ENCODE measurements at places on chromosomes 6 and 20.

GRCh38 chr6:166760288-166760687, 133.2 kb upstream of the RPS6KA2 start:
- no peak overlapping the region for H3K27ac ChIP-seq
- no peaks in the 10 kb centered on the region for H3K36me3 ChIP-seq
- peak; percentile 97 for ATAC-seq
- H3K27me3 ChIP-seq = peaks cover 6% of the 10 kb centered on the region
- H3K4me3 ChIP-seq = peak overlapping the region; percentile 51

- no peak for ATAC-seq
- no peak overlapping the region for H3K27ac ChIP-seq
- H3K4me1 ChIP-seq = no peaks in the 10 kb centered on the region
- no peaks in the 10 kb centered on the region for H3K36me3 ChIP-seq
- no peaks in the 10 kb centered on the region for H3K27me3 ChIP-seq
- H3K4me3 ChIP-seq = no peak overlapping the region
Observed at GRCh38 chr20:44714102-44714700, 968 bp upstream of the CCN5 start.

GRCh38 chr6:53585208-53585900, 40.5 kb upstream of the GCLC start:
- peak overlapping the region; percentile 4 for H3K4me3 ChIP-seq
- H3K27me3 ChIP-seq = peaks cover 3% of the 10 kb centered on the region
- H3K4me1 ChIP-seq = peaks cover 8% of the 10 kb centered on the region
- no peak for ATAC-seq
- peak overlapping the region; percentile 1 for H3K27ac ChIP-seq
- no peaks in the 10 kb centered on the region for H3K36me3 ChIP-seq

- no peaks in the 10 kb centered on the region for H3K4me1 ChIP-seq
- no peak overlapping the region for H3K27ac ChIP-seq
- no peak for ATAC-seq
- no peaks in the 10 kb centered on the region for H3K27me3 ChIP-seq
- no peaks in the 10 kb centered on the region for H3K36me3 ChIP-seq
- no peak overlapping the region for H3K4me3 ChIP-seq
Observed at GRCh38 chr6:93165850-93166430, 253.4 kb downstream of the EPHA7 start.

- no peak overlapping the region for H3K4me3 ChIP-seq
- no peak for ATAC-seq
- H3K27me3 ChIP-seq = no peaks in the 10 kb centered on the region
- no peak overlapping the region for H3K27ac ChIP-seq
- H3K36me3 ChIP-seq = no peaks in the 10 kb centered on the region
Observed at GRCh38 chr20:826695-827323, 6.7 kb upstream of the FAM110A start.

GRCh38 chr6:30357678-30358540, 13.0 kb downstream of the RPP21 start:
- H3K36me3 ChIP-seq = no peaks in the 10 kb centered on the region
- H3K27ac ChIP-seq = no peak overlapping the region
- peak overlapping the region; percentile 80 for H3K4me3 ChIP-seq
- H3K4me1 ChIP-seq = peaks cover 6% of the 10 kb centered on the region
- peaks cover 64% of the 10 kb centered on the region for H3K27me3 ChIP-seq

DNA sequence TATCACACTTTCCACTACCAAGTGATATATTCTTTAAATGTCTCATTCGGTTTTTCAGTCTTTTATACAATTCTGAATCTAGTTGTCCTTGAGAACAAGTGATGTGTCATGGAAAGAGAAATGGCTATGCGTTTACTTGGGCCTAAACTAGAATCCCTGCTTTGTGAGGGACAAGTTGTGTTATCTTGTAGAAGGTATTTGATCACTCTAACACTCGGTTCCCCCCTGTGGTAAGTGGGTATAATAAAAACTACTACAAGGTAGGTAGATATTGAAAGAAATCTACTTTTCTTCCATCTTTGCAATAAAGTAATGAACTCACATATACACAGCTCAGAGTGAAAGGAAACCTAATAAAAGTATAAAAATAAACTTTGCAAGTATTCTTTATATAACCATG, 108.9 kb downstream of the MANEA start:
- no peaks in the 10 kb centered on the region for H3K36me3 ChIP-seq
- peaks cover 7% of the 10 kb centered on the region for H3K4me1 ChIP-seq
- no peak for ATAC-seq
- no peak overlapping the region for H3K27ac ChIP-seq

- no peak for ATAC-seq
- H3K36me3 ChIP-seq = no peaks in the 10 kb centered on the region
- peaks cover 17% of the 10 kb centered on the region for H3K27me3 ChIP-seq
- H3K27ac ChIP-seq = no peak overlapping the region
Observed at GRCh38 chr6:154458565-154459470, 51.7 kb downstream of the CNKSR3 start.

- no peaks in the 10 kb centered on the region for H3K36me3 ChIP-seq
- H3K4me3 ChIP-seq = no peak overlapping the region
- ATAC-seq = no peak
Observed at GRCh38 chr6:116883005-116883404, 6.0 kb downstream of the RFX6 start.

DNA sequence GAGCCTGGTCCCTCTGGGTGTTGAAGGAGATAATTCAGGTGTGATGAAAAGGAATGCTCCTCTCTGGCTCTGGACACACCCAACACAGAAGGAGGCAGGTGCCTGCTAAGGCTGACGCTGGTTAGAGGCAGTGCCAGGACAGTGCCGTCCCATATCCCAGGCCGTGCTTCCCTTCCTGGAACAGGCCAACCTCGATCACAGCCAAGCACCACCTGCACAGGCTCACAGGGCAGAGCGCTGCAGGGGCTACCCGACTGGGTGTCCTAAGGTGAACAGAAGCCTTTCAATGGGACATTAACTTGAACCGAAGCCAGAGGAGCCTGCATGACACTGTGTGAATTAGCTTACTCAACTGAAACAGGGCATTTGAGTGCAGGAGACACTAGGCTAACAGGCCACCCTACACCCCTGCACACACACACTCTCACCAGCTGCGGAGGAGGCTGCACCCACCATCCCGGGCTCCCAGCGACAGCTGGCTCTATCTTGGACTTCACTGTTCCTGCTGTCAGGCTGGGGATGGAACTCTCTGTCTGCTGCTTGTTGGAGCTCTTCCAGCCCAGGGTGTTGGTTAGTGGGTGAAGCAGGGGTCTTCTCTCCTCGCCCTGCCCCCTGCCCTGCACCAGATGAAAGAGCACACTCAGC, 347.2 kb downstream of the TAF4 start:
- no peaks in the 10 kb centered on the region for H3K4me1 ChIP-seq
- no peak for ATAC-seq
- no peak overlapping the region for H3K4me3 ChIP-seq
- H3K27me3 ChIP-seq = no peaks in the 10 kb centered on the region
- no peak overlapping the region for H3K27ac ChIP-seq

DNA sequence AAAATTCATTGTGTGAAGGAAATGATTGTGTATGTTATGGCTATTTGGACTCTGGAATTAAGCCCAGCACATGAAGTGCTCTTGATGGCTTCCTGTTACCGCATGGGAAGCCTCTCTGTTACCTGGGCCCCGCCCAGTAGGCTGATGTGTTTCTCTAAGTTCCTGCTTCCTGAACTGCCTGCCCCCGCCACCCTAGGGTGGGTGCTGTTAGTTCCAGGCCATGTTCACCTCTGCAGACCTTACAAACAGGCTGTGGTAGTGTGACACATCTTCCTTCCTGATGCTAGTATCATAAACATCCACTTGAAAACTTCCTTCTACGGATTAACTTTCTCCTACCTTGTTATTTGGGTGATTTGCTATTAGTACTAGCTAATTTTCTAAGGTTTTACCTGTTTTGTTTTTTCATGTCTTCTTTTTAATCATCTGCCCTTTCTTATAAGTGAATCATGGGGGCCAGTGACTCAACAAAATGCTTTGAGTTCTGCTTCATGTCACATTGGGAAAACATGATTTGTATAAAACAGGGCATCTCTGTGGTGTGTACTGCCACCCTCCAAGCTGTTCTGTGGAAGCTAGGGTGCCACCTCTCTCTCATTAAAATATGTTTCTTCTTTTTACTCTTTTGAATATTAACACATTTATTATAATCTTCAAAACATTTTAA, 40.6 kb downstream of the SH3BGRL2 start:
- ATAC-seq = peak; percentile 89
- no peaks in the 10 kb centered on the region for H3K27me3 ChIP-seq
- no peaks in the 10 kb centered on the region for H3K36me3 ChIP-seq
- H3K4me1 ChIP-seq = peaks cover 14% of the 10 kb centered on the region
- H3K27ac ChIP-seq = peak overlapping the region; percentile 85

DNA sequence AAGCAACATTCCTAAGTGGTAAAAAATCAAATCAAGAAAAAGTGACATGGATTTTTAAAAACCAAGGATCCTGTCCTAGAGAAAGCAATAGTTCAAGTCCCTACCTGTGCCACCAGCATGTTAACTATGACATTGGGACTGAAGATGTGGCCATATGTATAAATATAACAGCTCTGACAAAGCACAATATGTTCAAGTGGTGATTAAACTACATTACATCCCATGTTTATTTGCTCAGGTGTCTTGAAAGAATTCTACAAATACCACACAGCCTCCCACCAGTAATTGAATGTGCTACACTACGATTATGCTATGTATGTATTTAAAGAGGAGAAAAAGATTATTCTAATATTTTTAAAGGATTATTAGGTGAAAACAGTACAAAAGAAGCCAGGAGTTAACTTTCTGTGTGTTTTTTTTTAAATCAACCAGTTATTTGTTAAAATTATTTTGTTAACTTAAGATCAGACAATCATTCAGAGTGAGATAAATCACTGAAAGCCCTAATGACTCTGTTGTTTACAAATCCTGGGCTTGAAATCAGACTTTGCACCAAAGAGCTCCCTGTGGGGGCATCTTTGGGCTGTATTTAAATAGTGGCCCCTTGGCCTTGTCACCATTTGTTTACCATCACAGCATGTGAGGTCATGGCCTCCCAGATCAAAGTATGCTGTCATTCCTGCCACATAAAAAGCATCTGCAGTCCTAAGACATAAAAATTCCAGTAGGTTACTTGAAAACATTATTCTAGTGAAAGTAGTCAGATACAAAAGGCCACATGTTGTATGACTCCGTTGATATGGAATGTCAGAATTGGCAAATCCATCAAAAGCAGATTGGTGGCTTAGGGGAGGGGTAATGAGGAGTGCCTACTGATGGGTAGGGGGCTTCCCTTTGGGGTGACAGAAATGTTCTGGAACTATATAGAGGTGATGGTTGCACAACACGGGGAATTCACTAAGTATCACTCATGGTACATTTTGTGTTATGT, 17.1 kb downstream of the TTLL2 start:
- no peaks in the 10 kb centered on the region for H3K4me1 ChIP-seq
- ATAC-seq = no peak
- no peak overlapping the region for H3K27ac ChIP-seq
- no peaks in the 10 kb centered on the region for H3K36me3 ChIP-seq
- H3K27me3 ChIP-seq = no peaks in the 10 kb centered on the region
- H3K4me3 ChIP-seq = no peak overlapping the region

DNA sequence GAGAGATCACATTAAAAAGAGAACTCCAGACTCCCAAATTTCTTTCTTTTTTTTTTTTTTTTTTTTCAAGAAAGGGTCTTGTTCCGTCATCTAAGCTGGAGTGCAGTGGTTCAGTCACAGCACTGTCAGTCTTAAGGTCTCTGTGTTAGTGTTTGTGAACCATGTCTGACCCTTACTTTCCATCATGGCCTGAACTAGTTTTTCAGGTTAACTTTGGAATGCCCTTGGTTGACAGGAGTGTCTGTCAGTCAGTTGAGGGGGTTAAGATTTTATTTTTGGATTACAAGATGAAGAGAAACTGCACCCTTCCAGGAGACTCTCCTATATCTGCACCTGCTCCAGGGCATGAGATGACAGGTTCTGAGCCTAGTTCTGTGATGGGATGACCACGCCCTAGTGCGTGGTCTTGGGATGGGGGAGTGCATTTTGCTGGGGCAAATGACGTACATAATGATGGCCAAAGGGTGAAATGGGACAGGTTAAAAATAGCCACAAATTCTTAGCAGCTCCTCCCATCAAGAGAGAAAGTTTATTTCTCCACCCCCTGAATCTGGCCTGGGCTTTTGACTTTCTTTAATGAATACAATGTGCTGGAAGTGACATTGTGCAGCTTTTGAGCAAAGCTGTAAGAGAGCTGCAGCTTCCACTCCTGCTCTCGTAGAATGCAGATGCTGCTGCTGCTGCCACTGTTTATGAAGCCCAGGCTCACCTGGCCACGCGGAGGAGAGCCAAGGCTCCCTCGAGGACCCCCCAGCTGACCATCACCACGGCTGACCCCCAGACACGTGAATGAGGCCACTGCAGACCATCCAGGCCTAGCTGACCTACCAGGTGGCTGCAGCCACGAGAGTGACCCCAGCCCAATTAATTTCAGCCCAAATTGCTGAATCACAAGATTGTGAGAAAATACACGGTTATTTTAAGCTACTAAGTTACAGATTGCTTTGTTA, 29.7 kb upstream of the FAM50B start:
- no peaks in the 10 kb centered on the region for H3K27me3 ChIP-seq
- no peak overlapping the region for H3K4me3 ChIP-seq
- H3K36me3 ChIP-seq = no peaks in the 10 kb centered on the region
- H3K4me1 ChIP-seq = no peaks in the 10 kb centered on the region
- no peak overlapping the region for H3K27ac ChIP-seq

DNA sequence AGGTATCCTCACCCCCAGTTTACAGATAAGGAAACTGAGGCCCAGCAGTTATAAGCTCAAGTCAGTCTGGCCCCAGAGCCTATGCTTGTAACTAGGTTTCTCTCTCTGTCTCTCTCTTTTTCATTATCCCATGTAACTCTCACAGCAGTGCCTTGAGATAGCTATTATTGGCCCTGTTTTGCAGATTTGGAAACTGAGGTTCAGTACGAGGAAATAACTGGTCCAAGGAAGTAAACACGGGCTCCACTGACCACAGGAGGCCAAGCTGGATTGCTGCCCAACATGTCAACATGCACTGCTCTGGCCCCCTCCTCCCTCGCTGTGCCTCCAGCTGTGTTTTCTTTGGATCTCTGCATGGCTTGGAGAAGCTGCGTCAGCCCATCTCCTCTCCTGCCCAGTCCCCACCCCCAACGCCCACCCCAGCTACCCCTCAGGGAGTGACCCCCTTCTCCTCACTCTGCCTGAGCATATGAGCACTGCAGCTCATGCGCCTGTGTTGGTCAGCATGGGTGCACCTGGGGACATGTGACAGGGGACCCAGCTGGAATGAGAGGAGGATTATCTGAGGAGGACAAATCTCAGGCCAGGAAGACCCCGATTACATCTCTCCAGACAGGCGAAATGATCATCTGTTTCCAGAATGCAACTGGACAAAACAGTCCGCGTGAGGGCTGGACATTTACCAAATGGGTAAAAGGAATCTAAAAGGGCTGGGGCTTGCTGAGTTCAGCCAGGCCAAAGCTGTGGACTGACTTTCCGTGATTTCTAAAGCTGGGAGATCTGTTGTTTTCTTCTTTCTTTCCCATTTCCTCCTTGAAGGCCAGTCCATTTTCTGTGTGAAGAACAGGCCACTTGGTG, 7.8 kb upstream of the PLTP start:
- H3K36me3 ChIP-seq = no peaks in the 10 kb centered on the region
- no peak for ATAC-seq
- no peak overlapping the region for H3K27ac ChIP-seq

Measured in activated T-helper 17 cell treated with anti-CD3 and anti-CD28 coated beads, Interleukin-2, amount 50 U/mL, for 72 hours (primary cell).